Activated gamma-delta T cell (primary cell): ENCODE measurements at places on chromosomes 13 and 19.

DNA sequence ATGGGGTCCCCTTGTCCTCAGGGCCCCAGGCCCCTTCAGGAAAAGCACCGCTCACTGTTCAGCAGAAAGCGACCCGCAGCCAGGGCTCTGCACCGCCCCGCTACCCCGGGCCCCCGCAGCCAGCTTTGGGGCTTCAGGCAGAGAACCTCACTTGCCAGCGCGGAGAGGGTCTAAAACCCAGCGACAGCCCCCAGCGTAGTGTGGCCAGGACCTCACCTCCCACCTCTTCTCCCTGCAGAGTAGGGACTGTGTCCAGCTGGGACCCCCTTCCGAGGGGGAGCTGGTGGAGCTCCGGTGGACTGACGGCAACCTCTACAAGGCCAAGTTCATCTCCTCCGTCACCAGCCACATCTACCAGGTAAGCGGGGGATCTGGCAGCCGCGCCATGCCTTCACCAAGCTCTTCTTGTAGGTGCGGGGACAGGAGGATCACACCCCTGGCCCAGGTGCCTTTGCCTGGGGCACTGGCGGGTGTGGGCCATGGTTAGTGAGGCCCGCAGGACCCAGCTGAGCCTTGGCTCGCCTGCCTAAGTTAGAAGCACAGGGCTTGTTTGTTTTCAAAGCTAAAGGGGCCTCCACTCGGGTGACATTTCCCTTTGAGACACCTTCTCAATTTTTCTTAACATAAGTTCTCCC, 175.7 kb downstream of the KDM4B start:
- no peak for DNase-seq

- DNase-seq, result no peak
These were observed 1.0 kb upstream of the TYROBP start for GRCh38 chr19:35908973-35909683.

GRCh38 chr13:98468361-98468760, 108.5 kb downstream of the STK24 start:
- DNase-seq, result no peak

GRCh38 chr13:100231176-100231575, 142.3 kb downstream of the PCCA start:
- no peak for DNase-seq

DNA sequence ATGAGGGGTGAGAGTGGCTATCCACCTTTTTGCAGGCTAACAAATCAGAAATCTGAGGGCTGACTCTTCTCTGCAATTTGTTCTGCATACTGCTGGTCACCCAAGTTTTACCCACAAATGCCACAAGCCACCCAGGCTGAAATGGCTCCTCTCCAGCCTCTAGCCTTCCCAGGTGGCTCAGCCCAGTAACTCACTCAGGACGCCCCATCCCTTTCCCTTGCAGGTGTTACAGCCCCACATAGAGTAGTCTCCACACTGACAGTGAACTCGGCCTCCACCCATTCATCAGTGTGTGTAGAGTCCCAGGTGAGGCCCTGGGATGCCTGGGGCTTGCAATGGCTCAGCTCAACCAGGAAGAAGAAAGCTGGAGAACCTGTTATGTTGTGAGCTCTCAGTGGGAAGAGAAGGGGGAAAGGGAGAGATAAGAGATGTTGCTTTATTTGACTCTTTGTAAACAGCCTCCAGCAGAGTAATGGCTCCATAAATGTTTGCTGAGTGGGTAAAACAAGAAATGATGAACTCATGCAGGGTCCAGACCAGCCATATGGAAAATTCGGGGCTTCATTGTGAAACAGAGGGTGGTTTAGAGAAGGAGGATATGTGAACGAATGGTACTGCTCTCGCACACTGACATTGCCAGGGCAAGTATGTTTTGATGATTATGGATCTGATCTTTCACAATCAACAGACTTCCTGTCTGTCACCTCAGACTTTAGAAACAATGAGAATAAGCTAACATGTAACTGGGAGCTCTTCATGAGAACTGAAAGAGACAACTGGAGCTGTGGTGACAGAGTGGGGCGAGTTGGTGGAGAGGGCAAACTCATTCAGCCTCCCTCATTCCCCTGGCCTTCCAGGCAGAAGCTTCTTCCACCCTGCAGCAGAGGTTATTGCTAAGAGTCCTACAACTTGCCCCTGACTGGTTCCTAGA, 74.2 kb upstream of the RFC3 start:
- DNase-seq, result no peak
